Activated CD4-positive, alpha-beta memory T cell treated with anti-CD3 and anti-CD28 coated beads, Interleukin-2, amount 10 ng/mL, durations not matched to agents 7 days and 5 days (primary cell): ENCODE measurements at places on chromosomes 7 and 10. TPM values are rescaled to one million over a fixed set of nuclear protein-coding genes. Genes with fewer than 3 reads are reported as not detected.

Gene SLC39A12
- not detected for total RNA-seq

DNA sequence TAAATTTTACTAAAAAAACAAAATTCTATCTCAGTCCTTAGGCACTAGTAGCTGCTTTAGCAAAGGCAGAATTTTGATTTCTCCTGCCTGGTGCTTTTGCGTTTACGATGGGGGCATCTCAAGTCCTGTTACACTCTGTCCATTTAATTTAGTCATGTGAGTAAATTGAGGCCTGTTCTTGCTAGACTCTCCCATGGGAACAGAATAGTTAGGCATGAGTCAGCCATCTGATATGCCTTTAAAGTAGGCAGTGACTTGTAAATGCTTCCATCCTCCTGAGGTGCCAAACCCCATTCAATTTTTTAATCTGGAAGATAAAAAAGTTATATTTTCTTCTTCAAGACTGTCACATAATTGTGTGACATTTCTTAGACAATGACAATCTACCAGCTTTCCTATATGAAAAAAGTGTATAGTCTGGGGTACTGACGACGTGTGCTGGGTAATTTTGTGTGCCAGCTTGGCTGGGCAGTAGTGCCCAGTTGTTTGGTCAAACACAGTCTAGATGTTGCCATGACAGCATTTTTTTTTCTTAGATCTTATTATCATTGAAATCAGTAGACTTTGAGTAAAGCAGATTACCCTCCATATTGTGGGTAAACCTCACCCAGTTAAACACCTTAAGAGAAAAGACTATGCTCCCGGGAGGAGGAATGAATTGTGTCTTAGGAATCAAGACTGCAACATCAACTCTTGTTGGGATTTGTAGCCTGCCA is 603.4 kb downstream of the SORCS1 start:
- no peak overlapping the region for H3K4me3 ChIP-seq
- no peak for DNase-seq
- no peaks in the 10 kb centered on the region for H3K36me3 ChIP-seq
- no peaks in the 10 kb centered on the region for H3K27me3 ChIP-seq

Gene PRRT4
- total RNA-seq = not detected

GRCh38 chr10:22243321-22243720 is 25.5 kb upstream of the EBLN1 start:
- no peak for DNase-seq
- no peak overlapping the region for H3K27ac ChIP-seq
- peaks cover 22% of the 10 kb centered on the region for H3K4me1 ChIP-seq
- peaks cover 19% of the 10 kb centered on the region for H3K27me3 ChIP-seq
- peaks cover 5% of the 10 kb centered on the region for H3K36me3 ChIP-seq
- H3K4me3 ChIP-seq = no peak overlapping the region

DNA sequence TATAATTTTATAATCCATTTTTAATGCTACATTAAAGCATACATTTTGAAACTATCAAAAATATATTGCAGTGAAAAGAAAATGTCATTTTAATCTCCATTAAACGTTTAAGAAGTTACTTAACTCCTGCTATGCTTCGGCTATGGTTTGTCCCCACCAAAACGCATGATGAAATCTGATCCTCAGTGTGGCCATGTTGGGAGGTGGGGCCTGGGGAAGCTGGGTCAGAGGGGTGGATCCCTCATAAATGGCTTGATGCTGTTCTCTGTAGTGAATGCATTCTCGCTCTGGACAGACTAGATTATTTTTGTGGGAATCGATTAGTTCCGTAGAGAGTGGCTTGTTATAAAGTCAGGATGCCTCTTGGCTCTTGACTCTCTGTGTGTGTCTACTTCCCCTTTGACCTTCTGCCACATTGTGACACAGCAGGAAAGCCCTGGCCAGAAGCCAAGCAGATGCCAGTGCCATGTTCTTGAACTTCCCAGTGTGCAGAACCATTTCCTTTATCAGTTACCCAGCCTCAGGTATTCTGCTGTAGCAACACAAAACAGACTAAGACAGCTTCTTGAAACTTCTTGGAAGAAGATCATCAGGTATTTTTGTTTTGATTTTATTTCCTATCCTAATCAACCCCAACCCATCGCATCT is 77.8 kb downstream of the TCERG1L start:
- H3K36me3 ChIP-seq = no peaks in the 10 kb centered on the region
- DNase-seq = no peak
- H3K4me1 ChIP-seq = no peaks in the 10 kb centered on the region
- H3K27ac ChIP-seq = no peak overlapping the region

DNA sequence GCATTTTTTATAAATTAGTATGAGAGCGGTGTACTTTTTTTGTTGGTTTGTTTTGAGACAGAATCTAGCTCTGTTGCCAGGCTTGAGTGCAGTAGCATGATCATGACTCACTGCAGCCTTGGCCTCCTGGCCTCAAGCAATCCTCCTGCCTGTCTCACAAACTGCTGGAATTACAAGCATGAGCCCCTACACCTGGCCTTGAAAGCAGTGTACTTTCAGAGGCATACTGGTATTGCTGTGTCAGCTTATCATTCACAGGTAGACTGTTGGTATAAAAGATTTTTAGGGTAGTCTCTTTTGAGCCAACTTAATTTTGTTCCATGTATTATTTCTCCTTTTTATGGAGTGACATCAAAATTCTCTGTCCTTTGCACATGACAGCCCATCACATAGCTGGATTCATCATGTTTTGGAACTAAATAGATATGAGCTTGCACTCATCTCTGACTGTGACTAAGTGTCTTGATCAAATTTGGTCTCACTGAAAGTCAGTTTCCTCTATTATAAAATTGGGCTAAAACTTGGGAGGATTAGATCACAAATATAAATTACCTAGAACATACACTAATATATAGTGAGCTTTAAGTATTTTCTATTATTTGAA is 12.4 kb downstream of the GNAT3 start:
- no peaks in the 10 kb centered on the region for H3K27me3 ChIP-seq
- DNase-seq = no peak
- H3K4me1 ChIP-seq = no peaks in the 10 kb centered on the region
- no peak overlapping the region for H3K4me3 ChIP-seq
- no peaks in the 10 kb centered on the region for H3K36me3 ChIP-seq

- peaks cover 13% of the 10 kb centered on the region for H3K36me3 ChIP-seq
- no peak for DNase-seq
- H3K4me1 ChIP-seq = peaks cover 20% of the 10 kb centered on the region
- H3K27me3 ChIP-seq = no peaks in the 10 kb centered on the region
These were observed 14.5 kb downstream of the UBE3C start for GRCh38 chr7:157153260-157153659.

GRCh38 chr7:51577390-51577789 is 260.8 kb upstream of the COBL start:
- DNase-seq = no peak
- H3K4me3 ChIP-seq = no peak overlapping the region
- no peaks in the 10 kb centered on the region for H3K36me3 ChIP-seq

Gene EPDR1
- 0.35 TPM for total RNA-seq

GRCh38 chr10:131654471-131655087 is 246.2 kb upstream of the PPP2R2D start:
- no peaks in the 10 kb centered on the region for H3K4me1 ChIP-seq
- no peak overlapping the region for H3K4me3 ChIP-seq
- H3K27me3 ChIP-seq = peaks cover 2% of the 10 kb centered on the region
- H3K27ac ChIP-seq = no peak overlapping the region

GRCh38 chr10:22479419-22479818 is 134.1 kb downstream of the SPAG6 start:
- peaks cover 31% of the 10 kb centered on the region for H3K4me1 ChIP-seq
- H3K4me3 ChIP-seq = no peak overlapping the region
- H3K27me3 ChIP-seq = peaks cover 30% of the 10 kb centered on the region
- no peaks in the 10 kb centered on the region for H3K36me3 ChIP-seq

Gene CNNM1
- 0.08 TPM for total RNA-seq

DNA sequence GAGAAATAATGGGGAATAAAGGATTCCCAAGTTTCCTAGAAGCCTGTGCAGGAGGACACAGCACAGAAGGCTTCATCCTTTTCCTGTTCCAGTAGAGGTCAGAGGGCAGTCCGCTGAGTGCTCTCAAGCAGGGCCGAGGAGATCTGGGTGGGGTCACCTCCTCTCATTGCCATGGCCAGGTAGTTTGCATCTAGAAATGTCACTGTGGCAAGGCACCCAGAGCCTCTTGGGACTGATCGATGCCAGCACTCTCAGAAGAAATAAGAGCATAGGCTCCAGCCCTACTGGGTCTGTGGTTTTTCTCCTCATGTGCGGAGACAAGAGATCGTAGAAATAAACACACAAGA is 7.9 kb downstream of the NUB1 start:
- H3K4me1 ChIP-seq = peaks cover 55% of the 10 kb centered on the region
- peak overlapping the region; percentile 94 for H3K27ac ChIP-seq
- peaks cover 56% of the 10 kb centered on the region for H3K36me3 ChIP-seq
- no peaks in the 10 kb centered on the region for H3K27me3 ChIP-seq
- H3K4me3 ChIP-seq = peak overlapping the region; percentile 69

- H3K36me3 ChIP-seq = no peaks in the 10 kb centered on the region
- no peaks in the 10 kb centered on the region for H3K4me1 ChIP-seq
- H3K4me3 ChIP-seq = no peak overlapping the region
- no peak overlapping the region for H3K27ac ChIP-seq
These were observed 134.3 kb downstream of the C10orf90 start for GRCh38 chr10:126536148-126536547.

DNA sequence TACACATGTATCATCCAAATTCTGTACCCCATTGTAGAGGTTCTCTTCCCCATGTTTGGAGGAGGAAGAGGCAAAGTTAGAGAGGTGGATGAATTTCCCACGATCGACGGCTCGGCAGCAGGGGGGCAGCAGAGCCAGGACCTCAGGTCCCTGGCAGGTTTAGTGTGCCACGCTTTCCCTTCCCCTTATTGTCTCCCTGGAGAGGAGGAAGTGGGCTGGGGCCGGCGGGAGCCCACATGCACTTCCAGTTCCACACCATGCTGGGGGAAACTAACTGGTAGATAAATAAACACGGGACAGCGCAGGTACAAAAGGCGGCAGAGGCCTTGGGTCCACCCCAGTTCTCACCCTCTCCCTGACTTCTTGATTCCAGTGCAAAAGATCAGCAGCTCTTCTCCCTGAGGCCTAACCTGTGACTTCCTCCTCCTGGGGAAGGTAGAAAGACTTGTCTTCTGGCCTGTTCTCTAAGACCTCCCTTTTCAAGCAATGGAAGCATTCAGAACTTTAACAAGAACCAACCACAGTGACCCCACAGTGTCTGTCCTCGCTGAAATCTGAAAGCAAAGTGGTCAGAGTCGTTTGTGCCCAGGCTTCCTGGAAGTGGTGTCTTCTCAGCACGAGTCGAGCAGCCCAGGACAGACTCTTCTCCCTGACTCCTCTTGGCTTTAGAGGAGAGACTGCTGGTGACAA is 30.5 kb upstream of the SRGN start:
- no peak for DNase-seq
- no peaks in the 10 kb centered on the region for H3K27me3 ChIP-seq
- peak overlapping the region; percentile 76 for H3K27ac ChIP-seq

DNA sequence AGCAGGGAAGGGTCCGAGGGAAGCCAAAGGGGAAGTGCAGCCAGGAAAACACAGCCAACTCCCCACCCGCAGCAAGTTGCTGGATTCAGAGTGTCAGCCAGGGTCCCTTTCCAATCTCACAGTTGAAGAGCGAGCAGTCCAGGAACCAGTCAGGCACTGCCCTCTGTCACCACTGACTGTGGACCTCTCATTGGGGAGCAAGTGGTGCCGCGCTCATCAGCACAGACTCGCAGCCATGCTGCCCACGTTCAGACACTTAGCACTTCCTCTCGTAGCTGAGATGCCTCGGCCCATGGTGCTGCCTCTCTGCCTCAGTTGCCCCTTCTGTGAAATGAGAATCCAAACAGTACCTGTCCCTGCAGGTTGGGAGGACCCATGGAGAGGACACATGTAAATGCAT is 123.6 kb upstream of the CHST15 start:
- H3K36me3 ChIP-seq = no peaks in the 10 kb centered on the region
- H3K4me3 ChIP-seq = no peak overlapping the region
- peaks cover 13% of the 10 kb centered on the region for H3K4me1 ChIP-seq
- no peak for DNase-seq

- H3K4me1 ChIP-seq = peaks cover 27% of the 10 kb centered on the region
- H3K27me3 ChIP-seq = no peaks in the 10 kb centered on the region
- no peak for DNase-seq
- H3K27ac ChIP-seq = peak overlapping the region; percentile 36
- H3K36me3 ChIP-seq = peaks cover 60% of the 10 kb centered on the region
These were observed 16.8 kb downstream of the BBIP1 start for GRCh38 chr10:110901954-110902819.

Gene CRTAC1
- not detected for total RNA-seq

DNA sequence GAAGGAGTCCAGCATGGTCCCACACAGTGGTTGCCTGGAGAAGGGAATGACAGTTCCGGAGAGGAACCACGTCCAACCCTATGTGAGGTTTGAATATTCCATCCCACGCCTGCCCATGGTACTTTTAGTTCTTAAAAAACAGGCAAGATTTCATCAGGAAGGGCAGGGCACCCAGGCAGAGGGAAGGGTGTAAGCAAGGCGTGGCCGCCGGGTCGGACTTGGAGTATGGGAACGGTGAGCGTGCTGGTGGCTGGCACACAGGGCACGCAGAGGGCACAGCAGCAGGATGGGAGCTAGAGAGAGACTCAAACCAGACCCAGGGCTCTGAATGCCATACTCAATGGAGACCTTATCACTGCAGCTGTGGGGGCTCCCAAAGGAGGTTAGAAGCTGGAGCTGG is 34.3 kb downstream of the FAM53B start:
- peaks cover 30% of the 10 kb centered on the region for H3K36me3 ChIP-seq
- no peak overlapping the region for H3K4me3 ChIP-seq
- H3K27me3 ChIP-seq = no peaks in the 10 kb centered on the region

DNA sequence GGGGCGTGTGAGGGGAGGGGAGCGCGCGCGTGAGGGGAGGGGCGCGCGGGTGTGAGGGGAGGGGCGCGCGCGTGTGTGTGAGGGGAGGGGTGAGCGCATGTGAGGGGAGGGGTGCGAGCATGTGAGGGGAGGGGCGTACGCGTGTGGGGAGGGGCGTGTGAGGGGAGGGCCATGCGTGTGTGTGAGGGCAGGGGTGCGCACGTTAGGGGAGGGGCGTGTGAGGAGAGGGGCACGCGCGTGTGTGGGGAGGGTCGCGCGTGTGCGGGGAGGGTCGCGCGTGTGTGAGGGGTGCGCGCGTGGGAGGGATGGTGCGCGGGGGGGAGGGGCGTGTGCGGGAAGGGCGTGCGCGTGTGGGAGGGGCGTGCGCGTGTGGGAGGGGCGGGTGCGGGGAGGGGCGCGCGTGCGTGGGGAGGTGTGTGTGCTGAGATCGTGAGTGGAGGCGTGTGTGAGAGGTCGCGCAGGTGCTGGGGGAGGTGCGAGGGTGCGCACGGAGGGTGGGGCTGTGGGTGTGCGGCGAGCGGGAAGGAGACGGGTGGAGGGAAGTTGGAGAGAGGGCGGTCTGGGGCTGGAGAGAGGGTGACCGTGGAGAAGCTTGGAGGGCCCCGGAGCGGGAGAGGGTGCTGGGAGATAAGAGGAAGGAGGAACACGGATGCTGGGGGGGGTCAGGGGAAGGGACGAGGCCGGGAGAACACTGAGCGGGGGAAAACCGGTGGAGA is 19.7 kb downstream of the MXI1 start:
- H3K36me3 ChIP-seq = peaks cover 24% of the 10 kb centered on the region
- H3K27ac ChIP-seq = peak overlapping the region; percentile 82
- H3K4me1 ChIP-seq = peaks cover 42% of the 10 kb centered on the region
- peak; percentile 50 for DNase-seq
